Activated T-helper 1 cell treated with Interleukin-2 at 50 U/mL for 16 hours (primary cell): ENCODE measurements at places on chromosomes 13 and 19.

DNA sequence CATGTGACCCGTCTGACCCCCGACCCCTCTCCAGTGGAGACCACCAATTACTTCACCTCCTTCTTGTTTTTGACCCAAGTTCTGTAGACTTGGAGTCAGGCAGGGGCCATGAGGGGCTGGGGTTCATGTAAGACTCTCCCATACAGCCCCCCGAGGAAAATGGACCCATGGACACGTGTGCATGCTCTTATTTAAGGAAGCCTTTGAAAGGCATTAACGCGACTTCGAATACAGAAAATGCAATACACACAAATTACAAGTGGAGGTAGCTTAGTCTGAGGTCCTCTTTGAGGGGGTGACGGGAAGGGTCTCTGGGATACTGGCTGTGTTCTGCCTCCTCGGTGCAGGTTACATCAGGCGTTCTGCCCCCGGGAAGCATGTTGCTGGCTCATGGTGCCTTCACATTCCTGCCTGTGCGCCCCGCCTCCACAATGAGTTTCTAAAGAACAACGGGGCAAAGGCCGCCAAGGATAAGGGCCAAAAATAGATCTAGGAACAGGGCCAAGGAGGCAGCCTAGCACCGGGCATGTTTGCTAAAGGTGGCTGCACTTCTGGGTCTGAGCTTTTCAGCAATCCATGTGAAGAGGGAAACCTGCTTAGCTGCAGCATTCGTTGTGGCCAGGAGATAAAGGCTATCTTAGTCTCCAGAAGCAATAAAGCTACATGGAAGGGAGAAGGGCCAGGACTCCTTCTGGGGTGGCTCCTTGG lies 54.5 kb downstream of the RAB20 start:
- no peak for DNase-seq

DNA sequence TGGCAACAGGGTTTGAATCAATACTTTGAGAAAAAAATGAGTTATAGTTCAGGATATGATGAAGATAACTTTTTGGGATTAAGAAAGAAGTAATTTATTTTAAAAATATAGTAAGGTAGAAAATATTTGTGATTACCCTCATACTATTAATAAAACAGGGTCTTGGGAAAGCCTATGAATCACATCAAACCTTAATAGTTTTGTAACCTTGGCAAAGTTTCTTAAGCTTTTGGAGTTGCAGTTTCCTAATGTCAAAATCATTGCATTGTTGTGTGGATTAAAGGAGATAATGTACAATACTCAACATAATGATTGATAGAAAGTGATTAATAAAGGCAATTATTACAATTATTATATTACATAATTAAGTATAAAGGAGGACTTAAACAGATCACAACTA lies 149.0 kb downstream of the LMO7 start:
- no peak for DNase-seq

GRCh38 chr19:4693471-4694121 lies 23.5 kb upstream of the MYDGF start:
- DNase-seq: no peak

DNA sequence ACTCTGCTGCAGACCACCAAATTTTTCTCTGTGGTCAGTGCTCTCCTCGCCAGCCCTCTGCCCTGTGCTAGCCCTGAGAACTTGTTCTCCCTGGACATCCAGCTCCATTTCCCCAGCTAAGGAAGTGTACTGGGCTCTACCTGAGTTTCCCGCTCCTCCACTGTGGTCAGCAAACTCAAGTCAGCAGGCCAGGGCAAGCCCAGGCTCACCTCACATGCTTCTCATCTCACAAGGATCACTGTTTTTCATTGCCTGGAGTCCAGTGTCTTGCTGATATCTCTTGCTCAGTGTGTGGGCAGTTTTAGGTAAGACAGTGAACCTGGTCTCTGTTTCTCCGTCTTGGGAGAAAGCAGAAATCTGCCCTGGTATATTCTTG lies 201.4 kb downstream of the FOXO1 start:
- no peak for DNase-seq

- no peak for DNase-seq
Observed at GRCh38 chr19:49297403-49297802, 27.6 kb downstream of the SLC6A16 start.

DNA sequence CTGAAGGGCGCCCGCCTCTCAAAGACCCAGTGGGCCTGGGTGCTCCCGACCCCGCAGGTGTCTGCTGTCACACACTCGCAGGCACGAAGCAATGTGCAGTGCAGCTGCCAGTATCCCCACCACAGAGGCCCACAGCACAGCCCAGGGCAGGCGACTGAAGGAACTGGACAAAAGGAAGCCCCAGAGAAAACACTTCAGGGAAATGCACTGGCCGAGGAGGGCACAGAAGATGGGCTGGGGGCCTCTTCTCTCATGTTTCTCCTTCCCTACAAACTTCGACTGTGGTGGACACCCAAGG lies 10.0 kb downstream of the AKAP8 start:
- no peak for DNase-seq

GRCh38 chr13:40351537-40352379 lies 314.7 kb downstream of the FOXO1 start:
- no peak for DNase-seq

- DNase-seq: no peak
Observed at GRCh38 chr19:4415352-4415751, 12.9 kb downstream of the CHAF1A start.

DNA sequence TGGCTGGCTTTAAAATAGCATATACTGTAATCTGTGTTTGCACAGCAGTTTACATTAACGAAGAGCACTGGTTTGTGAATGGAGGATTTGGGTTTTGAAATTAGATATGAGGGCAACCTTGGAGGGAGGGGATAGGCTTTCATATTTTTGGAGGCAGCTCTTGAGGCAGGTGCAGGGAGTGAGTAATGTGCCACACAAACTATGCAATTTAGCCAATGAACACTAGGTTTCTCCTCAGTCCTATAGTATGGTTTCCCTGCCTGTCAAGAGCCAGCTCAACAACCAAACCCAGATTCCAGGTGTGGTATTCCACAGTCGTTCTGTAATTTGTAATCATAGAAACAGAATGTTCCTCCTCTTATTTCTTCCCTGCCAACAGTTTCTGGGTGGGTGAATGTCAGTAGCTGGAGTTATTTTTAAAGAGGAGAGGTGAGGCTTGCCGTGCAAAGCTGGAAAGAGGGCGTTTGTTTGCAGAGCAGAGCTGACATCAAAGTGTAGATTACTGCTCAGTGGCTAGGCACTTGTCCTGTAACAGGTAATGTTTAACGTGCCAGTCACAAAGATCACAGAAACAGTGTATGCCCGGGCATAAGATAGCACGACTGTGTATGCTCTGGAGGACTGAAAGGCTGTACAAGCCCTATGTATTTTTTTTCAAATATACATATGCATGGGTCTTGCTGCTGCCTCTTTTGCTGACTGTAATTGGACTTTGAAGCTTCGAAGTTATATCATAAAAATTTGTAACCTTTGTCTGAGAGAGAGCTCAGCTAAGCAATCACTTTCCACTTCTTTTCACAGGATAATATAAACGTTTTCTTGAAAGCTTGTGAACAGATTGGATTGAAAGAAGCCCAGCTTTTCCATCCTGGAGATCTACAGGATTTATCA lies 124.2 kb downstream of the LMO7 start:
- no peak for DNase-seq

- no peak for DNase-seq
Observed at GRCh38 chr19:18419699-18420460, 682 bp downstream of the SSBP4 start.

DNA sequence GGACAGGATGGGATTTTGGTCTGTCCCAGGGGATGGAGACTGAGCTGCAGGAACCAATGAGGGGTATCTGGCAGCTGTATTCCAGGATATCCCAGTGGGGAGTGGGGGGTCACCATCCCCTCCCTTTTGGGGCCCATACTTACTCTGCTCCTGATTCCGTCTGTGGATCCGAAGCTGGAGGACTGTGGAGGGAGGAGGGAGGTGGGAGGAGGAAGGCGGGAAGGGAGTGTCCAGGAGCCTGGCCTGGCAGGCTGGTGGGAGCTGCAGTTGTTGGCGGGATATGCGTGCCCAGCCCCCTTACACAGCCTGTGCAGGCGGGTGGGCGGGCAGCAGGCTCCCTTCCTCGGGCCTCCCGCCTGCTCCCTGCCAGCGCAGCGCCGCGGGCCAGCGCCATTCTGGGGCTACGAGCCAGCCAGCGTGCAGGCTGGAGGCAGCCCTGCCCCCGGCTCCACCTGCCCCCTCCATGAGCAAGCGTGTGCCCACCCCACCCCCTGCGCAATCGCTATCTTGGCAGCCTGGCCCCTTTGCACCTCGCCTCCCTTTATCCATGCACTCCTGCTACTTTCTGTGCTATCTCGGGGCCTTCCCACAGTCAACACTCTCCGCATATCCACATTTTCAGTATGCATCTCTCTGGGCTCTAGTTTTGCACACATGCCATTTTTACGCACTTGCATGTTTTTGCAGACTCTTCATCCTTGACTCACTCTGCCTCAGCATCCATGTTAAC lies 2.8 kb downstream of the MAMSTR start:
- DNase-seq: no peak

- DNase-seq: no peak
Observed at GRCh38 chr19:3506384-3507340, 551 bp downstream of the FZR1 start.

DNA sequence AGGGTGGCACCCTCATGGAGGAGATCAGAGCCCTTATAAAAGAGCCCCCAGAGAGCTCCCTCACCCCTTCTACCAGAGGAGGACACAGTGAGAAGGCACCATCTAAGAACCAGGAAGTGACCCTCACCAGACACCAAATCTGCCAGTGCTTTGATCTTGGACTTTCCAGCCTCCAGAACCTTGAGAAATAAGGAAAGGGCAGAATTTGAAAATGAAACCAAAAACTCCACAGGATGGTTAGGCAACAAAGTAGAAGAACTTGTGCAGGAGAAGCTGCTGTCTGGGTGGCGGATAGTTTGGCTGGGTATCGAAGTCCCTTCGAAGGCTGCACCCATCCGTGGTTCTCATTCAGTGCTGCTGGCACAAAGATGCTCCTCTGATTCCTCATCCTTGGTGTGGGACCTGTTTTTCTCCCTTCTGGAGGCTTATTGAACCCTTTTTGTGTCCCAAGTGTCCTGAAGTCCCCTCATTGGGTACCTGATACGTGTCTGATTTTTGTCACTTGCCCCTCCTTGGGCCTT lies 130.8 kb downstream of the KDM4B start:
- no peak for DNase-seq

GRCh38 chr13:50762969-50763567 lies 80.4 kb downstream of the DLEU7 start:
- no peak for DNase-seq

DNA sequence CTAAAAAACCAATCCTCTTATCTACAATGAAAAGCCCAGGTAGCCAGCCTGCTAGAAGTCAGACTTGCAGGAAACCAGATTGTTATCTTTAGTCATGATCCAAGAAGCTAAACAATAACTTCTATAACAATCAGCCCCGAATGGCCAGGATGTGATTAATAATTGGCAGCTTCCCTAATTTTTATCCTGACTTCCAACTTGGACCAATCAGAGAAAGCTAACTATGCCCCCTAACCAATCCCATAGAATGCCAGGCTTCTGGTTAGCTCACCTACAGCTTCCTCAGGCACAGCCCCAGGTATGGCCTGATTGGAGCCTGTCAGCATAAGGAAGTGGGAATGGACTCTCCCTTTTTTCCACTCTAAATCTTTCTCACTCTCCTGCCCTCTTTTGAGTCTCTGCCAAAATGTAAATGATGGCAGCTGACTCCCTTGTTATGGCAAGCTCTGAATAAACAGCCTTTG lies 394.9 kb downstream of the DLEU7 start:
- no peak for DNase-seq

DNA sequence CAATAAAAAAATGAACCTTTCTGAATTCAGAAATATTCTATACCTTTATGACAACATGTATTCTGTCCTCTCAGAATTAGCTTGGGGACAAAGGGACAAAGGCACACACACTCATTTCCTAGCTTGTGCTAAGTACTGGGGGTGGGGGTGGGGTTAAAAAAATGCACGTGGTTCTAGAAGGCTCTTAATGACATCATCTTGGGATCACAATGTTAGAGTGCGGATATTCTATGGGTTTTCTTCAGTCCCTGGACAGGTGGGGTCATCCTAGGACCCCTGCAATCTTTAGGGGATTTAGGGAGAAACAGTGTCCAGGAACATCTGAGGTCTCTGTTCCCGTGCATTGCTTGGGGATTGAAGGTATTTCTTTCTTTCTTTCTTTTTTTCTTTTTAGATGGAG lies 21.8 kb downstream of the GATAD2A start:
- DNase-seq: no peak

- no peak for DNase-seq
Observed at GRCh38 chr13:43244481-43244880, 221.1 kb downstream of the DNAJC15 start.

- no peak for DNase-seq
Observed at GRCh38 chr19:35039881-35040825, 1.4 kb upstream of the HPN start.

GRCh38 chr19:51285682-51286081 lies 25.8 kb upstream of the IGLON5 start:
- no peak for DNase-seq

GRCh38 chr19:4662020-4662695 lies 8.0 kb downstream of the MYDGF start:
- DNase-seq: no peak

DNA sequence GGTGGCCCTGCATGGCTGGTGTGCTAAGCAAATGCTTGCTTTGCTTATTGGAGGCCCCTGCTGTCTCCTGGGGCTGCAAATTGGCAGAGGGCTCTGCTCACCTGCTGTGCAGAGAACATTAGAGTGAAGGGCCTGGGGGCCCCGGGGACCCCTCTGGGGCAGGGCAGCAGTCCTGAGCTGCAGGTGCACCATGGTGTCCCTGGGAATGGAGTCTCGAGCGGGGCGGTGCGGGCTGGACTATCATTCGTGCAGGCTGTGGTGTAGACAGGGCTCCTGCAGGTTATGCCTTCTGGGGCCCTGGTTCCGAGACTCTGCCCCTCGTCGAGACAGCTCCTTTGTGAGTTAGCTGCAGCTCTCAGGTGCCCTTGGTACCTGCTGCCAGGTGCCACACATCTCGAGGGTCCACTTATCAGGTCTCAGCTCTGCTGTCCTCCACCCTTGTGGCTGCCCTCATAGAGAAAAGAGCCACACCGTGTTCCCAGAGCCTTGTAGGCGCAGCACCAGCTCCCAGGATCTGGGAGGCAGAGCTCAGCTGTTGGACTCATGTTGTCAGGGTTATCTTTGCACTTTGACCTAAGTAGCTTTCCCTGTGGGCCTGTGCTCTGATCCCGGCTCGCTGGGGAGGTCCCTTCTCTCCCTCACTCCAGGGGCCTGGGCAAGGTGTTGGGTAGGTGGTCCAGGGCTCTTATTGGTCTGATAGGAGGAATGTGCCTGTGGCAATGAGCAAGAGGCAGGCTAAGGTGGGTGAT lies 58.0 kb upstream of the ZNF536 start:
- DNase-seq: no peak

- no peak for DNase-seq
Observed at GRCh38 chr19:13190781-13191540, 40.8 kb downstream of the IER2 start.

- DNase-seq: no peak
Observed at GRCh38 chr13:29858231-29858630, 7.8 kb upstream of the UBL3 start.

DNA sequence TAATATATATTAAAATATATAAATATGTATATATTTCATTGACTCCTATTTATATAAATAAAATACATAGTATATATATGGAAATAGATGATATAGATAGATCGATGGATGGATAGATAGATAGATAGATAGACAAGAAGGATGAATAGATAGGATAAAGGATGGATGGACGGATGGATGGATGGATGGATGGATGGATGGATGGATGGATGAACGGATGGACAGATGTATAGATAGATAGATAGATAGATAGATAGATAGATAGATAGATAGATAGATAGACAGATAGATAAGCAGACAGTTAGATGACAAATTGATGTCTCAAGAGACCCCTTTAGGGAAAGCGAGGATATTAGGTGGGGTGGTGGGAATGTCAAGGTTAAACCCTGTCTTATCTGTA lies 15.1 kb downstream of the CYP4F11 start:
- DNase-seq: no peak
